ENCODE measurements at places on chromosomes 16 and 17. TPM values are rescaled to one million over a fixed set of nuclear protein-coding genes. Genes with fewer than 3 reads are reported as not detected.
A peak's percentile ranks its signal among the peaks of the same experiment; 100 is the strongest.

AOC3 gene
- total RNA-seq = 5.2 TPM

- H3K36me3 ChIP-seq = peaks cover 23% of the 10 kb centered on the region
- peak within 1 kb of the TSS; percentile 98 for H3K27ac ChIP-seq
- H3K4me1 ChIP-seq = peaks cover 14% of the 10 kb centered on the region
These were observed at the start of gene DNAJA2 for GRCh38 chr16:46973207-46973995. Gene DNAJA2, minus strand, starts transcription at chr16:46973674. Its CDS starts 102 bp downstream, at chr16:46973572.

DNA sequence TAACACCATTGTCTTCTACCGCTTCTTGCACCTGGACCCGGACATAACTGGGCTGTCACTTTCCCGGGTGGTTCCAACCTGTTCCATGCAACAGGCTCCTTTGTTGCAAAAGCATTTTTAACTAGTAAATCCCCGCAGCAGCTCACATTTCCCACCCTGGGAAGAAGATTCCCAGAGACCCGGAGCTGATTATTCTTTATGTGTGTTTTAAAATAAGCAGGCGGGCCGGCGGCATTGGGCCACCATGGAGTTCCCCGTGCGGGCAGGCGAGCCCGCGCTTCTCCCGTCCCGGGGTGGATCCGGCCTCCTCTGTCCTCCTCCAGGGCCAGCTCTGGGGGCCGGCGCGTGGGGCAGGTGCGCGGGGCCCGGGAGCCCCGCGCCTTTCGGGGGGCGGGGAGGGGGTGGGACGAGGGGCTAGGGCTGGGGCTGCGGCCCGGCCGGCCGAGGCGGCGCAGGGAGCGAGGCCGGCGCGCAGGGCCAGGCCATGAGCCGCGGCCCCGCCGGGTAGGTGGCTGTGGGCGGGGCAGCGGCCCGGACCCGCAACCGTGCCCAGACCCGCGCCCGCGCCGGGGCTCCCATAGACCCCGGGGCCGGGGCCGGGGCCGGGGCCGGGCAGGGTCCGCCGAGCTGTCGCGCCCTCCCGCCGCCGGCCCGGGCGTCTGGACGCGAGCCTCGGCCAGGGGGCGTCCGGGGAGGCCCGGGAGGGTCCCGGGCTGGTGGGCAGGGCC, 1.7 kb downstream of the CRAMP1 start:
- H3K36me3 ChIP-seq = peaks cover 14% of the 10 kb centered on the region
- H3K4me3 ChIP-seq = peak overlapping the region; percentile 77
- DNase-seq = peak; percentile 52
- peaks cover 24% of the 10 kb centered on the region for H3K4me1 ChIP-seq
- no peak overlapping the region for H3K27ac ChIP-seq
- no peaks in the 10 kb centered on the region for H3K27me3 ChIP-seq

GRCh38 chr17:4177806-4178205, 34.8 kb downstream of the CYB5D2 start:
- H3K4me1 ChIP-seq = peaks cover 43% of the 10 kb centered on the region
- no peaks in the 10 kb centered on the region for H3K27me3 ChIP-seq

DNA sequence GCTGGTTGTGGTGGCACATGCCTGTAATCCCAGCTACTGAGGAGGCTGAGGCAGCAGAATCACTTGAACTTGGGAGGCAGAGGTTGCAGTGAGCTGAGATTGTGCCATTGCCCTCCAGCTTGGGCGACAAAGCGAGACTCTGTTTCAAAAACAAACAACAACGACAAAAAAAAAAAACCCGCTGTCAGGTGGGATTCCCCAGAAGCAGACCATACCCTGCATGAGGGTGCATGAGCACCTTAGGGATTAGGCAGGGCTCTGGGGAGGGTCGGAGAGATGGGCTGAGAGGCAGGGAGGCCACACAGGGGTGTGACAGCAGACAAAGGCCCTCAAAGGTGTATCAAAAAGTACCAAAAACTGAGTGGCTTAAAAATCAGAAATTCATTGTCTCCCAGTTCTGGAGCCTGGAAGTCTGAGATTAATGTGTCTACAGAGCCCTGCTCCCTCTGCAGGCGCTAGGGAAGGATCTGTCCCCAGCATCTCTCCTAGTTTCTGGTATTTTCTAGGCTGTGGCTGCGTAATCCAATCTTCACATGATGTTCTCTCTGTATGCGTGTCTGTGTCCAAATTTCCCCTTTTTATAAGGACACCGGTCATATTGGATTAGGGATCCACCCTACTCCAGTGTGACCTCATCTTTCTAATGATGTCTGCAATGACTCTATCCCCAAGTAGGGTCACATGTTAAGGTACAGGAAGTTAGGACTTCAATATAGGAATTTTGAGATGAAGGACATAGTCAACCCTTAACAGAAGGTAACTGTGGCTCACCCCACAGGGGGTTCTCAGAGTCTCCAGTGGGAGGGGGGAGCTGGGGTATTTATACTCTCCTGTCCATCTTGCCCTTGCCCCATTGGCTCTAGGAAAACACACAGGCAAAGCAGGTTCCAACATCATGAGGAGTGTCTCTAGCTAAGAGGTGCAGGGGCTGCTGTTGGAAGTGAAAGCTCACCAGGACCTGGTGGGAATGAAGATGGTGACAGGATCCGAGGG, 13.6 kb upstream of the TVP23A start:
- H3K27me3 ChIP-seq = no peaks in the 10 kb centered on the region
- H3K36me3 ChIP-seq = no peaks in the 10 kb centered on the region
- DNase-seq = no peak
- no peak overlapping the region for H3K4me3 ChIP-seq
- no peak overlapping the region for H3K27ac ChIP-seq
- H3K4me1 ChIP-seq = no peaks in the 10 kb centered on the region
